Occipital lobe (tissue), 3 donors: ENCODE measurements at places on chromosomes 2 and 18. TPM values are rescaled to one million over a fixed set of nuclear protein-coding genes. Genes with fewer than 3 reads are reported as not detected.

CLEC4F gene
- total RNA-seq: not detected

FAM110C gene
- 3.1 TPM for total RNA-seq

IL18RAP gene
- total RNA-seq: 0.16 TPM

PLEK gene
- 3.0 TPM for total RNA-seq

IL1F10 gene
- not detected for total RNA-seq

METTL4 gene
- 15.8 TPM for total RNA-seq

IL36B gene
- total RNA-seq: not detected
